ENCODE measurements at places on chromosomes 5 and 9. TPM values are rescaled to one million over a fixed set of nuclear protein-coding genes. Genes with fewer than 3 reads are reported as not detected.

DNA sequence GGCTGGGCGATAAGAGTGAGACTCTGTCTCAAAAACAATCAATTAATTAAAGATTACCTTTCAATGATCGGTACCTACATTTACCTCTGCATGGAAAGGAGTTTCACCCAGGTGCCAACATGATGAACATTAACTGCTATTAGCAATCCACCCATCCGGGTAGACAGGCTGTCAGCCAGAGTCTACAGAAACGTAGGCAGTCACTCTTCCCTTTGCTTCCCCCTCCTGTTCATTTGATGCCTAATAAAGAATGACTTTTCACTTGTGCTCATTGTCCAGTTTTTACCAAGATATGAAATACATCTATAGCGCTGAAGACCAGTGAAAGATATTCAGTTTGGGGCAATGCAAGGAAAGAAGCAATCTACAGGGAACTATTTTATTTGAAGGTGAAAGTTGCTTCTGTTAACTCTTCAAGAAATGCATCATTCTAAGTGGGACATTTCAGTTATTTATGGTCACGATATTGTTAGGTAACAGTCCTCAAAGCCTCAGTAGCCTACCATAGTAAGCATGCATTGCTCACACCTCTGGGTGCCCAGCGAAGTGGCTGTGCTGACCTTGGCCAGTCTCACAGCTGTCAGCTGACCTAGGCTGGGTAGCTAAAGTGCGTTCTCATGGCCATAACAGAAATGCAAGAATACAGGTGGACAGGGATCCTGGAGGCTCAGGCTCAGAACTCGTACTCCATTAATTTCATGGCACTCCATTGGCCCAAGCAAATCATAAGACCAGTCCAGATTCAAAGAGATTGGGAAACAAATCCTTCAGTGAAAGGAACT lies 87.2 kb upstream of the DMRT1 start:
- no peak for DNase-seq

GRCh38 chr9:136142859-136143214 lies 24.2 kb upstream of the TMEM250 start:
- no peak for DNase-seq

- no peak for DNase-seq
These were observed 97.8 kb downstream of the GPR21 start for GRCh38 chr9:123131258-123131657.

Gene SLC25A48
- 0.10 TPM for total RNA-seq

Gene ANKRD55
- 0.79 TPM for total RNA-seq

Gene GLDC
- 0.52 TPM for total RNA-seq

Measured in posterior vena cava (tissue), 2 donors.